ENCODE measurements at places on chromosomes 12 and 14.

- no peak for DNase-seq
Measured at GRCh38 chr12:92553389-92553788, 149.4 kb upstream of the PLEKHG7 start.

GRCh38 chr12:29008786-29009185, 140.3 kb upstream of the FAR2 start:
- no peak for DNase-seq

GRCh38 chr12:8082808-8083100, 680 bp downstream of the NECAP1 start:
- DNase-seq: no peak

GRCh38 chr14:22614240-22614799, 16.2 kb downstream of the ABHD4 start:
- no peak for DNase-seq

DNA sequence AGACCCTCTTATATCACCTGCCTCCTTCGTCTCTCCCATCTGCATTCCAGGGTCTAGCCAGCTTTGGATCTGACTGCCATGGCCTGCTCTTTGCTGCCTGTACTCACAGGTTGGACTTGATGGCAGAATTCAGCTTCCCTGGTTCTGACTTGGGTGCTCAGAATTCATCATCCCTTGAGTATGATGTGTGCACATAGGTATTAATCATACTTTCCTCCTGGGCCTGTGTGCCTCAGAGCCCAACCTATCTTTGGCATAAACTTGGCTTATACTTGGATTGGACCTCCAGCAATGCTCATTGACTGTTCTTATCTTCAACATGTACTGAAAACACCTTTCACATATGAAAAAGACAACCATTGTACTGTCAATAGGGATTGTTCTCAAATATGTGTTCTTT, 70.7 kb upstream of the LMNTD1 start:
- DNase-seq: no peak

GRCh38 chr12:109018296-109018695, 2.6 kb downstream of the SVOP start:
- no peak for DNase-seq
